ENCODE measurements at places on chromosomes 11 and 22.

DNA sequence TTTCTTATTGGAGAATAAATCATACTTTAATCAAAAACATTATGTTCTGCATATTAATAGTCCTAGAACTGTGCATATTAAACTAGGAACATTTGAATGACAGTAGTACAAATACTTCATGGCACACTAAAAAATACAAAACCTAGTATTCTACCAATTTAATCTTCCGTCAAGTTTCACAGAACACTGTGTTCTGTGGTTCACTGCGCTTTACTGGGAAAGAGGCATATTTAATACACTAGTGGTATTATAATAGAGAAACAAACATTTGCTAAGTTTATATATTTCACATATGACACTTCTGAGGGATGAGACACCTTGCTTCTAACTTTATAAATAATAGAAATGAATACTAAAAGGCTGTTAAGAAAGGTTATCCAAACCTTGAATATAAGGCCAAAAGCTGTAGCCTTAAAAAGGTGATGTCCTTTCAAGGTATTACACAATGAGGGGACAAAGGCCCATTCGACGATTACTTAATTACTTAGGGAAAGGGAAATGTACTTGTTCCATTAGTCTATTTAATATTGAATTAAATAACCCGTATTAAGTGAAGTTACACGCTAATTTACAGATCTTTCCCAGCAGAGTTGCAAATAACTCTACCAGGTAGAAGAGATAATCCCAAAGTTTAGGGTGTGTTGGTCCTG lies 48.0 kb downstream of the NARS2 start:
- DNase-seq = no peak

- no peak for DNase-seq
These were observed 1.5 kb downstream of the ATG13 start for GRCh38 chr11:46618837-46619236.

DNA sequence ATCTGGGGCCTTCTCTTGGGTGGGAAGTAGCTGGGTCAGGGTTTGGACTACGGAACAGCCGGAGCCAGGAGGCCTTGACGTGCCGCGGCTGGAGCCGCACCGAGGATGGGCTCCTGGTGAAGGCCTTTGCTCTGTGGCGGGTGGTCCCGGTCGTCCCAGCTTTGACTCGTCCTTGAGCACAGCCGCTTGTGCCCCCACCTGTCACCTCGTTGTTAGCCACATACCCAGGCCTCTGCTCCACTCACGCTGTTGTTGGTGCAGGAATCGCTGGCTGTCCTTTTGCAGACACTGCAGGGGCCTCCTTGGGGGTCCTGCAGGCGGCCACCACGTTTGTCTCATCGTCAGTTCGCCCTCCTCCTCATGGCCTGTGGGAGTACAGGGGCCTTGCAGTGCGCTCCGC lies 17.1 kb downstream of the PHRF1 start:
- no peak for DNase-seq

GRCh38 chr22:45929649-45930048 lies 47.3 kb downstream of the WNT7B start:
- DNase-seq = no peak

- no peak for DNase-seq
These were observed 31.3 kb upstream of the CTTN start for GRCh38 chr11:70367071-70367470.

DNA sequence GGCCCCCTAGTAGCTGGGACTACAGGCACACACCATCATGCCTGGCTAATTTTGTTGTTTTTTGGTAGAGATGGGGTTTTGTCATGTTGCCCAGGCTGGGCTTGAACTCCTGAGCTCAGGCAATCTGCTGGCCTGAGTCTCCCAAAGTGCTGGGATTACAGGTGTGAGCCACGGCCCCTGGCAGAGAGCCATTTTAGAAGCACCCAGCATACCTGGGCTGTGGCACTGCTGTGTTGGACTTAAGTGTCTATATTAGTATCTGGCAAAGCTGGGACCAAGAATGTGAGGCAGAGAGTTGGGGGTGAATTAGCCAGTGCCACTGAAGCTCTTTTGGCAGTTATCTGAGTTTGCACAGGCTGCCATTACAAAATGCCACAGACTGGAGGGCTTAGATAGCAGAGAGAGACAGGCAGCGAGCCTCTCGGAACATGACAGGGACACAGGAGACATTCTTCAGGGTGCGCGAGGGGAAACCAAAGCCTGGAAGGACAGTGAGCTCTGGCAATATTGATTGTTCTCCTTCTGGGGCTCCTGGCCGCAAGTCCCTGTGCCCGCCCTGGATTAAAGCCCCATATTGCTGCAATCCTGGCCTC lies 87.7 kb upstream of the ALX4 start:
- DNase-seq = no peak

DNA sequence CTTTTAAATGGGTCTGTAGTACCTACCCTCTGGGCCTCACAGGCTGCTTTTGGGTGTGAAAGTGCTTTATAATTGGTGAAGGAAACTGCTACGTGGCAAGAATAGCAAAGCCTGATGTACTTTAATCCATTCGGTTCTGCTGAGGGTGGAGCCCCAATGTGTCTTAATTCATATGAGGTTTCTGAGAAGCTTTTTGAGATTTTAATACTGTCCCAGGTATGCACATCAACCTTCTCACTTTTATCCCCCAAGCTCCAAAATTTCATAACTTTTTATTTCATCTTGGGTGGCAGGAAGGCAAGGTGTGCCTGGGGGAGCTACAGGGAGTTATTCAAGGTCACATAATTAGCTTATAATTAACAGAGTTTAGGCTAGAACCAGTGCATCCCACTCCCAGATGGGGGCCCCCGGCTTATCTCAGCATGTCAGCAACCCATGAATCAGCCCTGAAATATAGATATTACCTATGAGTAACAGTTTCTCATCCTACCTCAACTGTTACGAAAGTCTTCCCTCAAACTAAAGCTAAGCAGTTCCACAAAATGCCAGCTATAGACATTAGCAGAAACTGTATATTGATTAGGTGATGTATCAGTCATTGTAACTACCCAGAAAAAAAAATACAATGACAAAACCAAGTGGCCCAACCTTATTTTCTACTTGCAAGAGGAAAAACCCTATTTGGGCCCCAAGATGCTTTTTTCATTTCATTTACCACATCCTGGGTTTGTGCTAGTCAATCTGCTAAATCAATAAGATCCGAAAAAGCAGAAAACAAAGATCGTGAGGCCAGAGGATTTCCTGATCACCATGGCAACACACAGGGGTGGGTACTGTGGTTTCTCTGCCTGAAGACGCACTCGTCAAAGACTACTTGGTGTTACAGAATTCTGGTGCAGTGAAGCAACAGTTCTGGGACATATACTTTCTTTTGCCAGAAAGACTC lies 26.7 kb downstream of the CD44 start:
- peak; percentile 88 for DNase-seq

- no peak for DNase-seq
These were observed 11.6 kb upstream of the RIC3 start for GRCh38 chr11:8180469-8180868.
